ENCODE measurements at places on chromosomes 5 and 9.

DNA sequence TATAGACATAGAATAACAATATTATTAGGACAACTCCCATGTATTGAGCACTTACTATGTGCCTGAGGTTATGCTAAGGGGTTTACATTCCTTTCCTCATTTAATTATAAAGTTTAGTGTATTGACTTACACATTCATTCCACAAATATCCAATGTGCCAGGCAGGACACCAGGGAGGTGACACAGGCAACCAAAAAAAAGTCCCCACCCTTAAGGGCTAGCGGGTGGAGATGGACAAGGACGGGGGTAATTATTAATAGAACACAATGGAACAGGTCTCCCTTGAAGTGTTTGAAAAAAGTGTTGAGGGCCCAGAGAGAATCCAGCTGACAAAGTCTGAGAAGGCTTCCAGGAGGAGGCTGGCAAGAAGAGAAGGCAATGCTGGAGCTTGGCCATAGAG lies 5.7 kb downstream of the TBC1D2 start:
- no peak for DNase-seq

- no peak for DNase-seq
These were observed 11.1 kb downstream of the PCDH1 start for GRCh38 chr5:141867139-141867538.

- DNase-seq, result no peak
These were observed 102.5 kb downstream of the SPRY4 start for GRCh38 chr5:142222225-142222865.

DNA sequence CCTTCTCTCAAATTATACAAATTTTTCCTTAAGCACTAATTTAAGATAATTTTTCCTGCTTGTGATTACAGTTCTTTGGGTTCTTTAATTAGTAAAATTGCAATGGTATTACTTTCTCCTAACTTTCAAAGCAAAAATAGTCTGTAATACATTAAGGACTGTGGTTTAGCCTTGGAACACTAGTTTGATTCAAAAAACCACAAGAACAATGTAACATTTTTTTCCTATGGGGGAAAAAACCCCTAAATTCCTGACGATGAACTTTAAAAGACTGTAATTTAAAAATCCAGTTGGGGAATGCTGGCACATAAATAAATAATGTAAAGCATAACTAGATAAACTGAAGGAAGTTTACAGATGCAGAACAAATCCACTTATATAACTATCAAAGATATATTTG lies 65.3 kb downstream of the CDC14B start:
- no peak for DNase-seq

DNA sequence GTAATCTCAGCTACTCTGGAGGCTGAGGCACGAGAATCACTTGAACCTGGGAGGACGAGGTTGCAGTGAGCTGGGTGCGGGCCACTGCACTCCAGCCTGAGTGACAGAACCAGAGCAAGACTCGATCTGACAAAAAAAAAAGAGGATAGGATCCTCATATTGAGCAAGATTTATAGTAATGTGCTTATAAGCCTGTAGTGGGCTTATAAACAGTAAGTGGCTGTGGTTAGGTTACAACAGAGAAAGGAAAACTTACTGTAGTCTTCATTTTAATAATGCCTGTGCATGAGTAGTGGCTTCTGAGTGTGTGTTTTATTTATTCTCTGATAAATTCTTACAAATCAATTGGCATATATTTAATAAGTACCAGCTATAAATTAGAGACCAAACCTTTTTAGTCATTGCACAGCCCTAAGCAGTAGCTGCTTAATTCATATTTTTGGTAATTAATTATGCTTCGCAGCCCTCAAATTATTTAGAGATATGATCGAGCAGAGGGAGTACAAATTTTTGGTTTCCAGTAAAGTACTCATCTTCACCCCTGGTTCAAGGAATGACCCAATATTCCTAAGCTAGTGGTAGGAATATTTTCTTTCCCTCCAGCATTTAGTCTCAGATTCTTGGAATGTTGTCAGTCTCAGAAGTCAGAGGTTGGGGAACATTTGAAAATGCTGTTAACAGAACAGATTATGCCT lies 73.8 kb upstream of the KLF9 start:
- DNase-seq, result no peak

- no peak for DNase-seq
These were observed 6.5 kb upstream of the FAM81B start for GRCh38 chr5:95384485-95385213.

DNA sequence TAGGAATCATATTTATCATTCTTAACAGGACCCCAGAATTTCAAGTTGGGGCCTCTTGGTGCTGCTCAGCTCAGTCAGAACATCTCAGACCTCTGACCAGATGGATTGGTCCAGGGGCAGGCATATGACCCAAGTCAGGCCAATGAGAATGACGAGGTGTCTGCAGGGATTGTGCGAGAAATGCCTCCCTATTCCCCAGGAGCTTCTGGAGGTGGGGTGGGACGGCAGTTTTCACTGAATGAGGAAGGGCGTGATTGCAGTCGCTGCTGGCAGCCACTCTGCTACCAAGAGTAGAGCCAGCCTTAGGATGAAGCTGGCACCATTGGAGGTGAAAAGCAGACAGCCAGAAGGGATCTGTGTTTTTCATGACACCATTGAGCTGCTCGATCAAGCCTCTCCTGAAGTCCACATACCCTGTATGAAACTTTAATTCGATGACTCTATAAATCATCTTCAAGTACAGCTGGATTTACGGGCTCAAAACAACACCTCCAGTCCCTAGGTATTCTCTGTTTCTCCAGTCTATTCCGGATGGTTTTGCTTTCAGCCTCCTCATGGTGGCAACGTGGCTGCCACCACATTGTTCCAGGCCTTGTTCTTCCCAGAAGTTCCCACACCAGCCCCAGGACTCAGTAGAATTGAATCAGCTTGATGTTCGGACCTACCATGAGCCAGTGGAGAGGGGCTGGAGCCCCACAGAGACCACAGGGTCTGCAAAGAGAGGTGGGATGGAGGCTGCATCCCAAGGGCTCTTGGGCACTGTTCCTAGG lies 70.2 kb upstream of the ADAMTS2 start:
- no peak for DNase-seq

- no peak for DNase-seq
These were observed 88.0 kb downstream of the PLPP1 start for GRCh38 chr5:55446640-55447351.

- no peak for DNase-seq
These were observed 28.2 kb upstream of the HSPA9 start for GRCh38 chr5:138603249-138603920.

- no peak for DNase-seq
These were observed 2.0 kb downstream of the NR2F1-AS1 start for GRCh38 chr5:93578813-93579691.

- DNase-seq, result no peak
These were observed 40.7 kb upstream of the PPP2R2B start for GRCh38 chr5:146919304-146919703.

DNA sequence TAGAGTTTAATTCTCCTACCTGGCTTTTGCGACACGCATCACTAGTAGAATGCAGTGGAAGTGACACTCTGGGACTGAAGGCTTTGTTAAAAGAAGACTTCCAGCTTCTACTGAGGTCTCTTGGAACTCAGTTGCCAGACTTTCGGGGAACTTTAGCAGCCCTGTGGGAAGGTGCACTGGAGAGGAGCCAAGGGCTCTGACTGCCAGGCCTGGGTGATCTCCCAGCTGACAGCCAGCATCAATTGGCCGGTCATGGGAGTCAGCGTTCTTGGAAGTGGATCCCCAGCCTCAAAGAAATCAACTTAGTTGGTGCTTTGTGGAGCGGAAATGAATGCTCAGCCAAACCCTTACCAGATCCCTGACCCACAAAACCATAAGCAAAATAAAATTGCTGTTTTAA lies 87.1 kb downstream of the OSTF1 start:
- DNase-seq, result no peak

DNA sequence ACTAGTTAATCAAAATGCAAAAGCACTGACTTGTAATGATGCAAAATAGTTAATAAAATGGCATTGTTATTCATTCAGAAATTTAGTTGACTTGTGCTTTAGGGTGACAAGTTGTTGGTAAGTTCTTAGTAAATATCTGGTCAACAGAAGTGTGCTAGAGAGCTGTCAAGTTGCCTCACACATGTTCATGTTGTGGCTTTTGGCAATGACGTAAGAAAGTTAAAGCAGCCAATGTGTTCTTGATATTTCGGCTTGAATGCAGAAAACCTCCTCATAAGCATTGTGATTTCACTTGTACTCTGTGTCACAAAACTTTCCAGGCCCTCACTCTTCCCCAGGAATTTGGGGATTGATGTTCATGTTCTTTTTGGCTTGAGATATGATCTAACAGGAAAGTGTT lies 626.7 kb downstream of the PRR16 start:
- no peak for DNase-seq

DNA sequence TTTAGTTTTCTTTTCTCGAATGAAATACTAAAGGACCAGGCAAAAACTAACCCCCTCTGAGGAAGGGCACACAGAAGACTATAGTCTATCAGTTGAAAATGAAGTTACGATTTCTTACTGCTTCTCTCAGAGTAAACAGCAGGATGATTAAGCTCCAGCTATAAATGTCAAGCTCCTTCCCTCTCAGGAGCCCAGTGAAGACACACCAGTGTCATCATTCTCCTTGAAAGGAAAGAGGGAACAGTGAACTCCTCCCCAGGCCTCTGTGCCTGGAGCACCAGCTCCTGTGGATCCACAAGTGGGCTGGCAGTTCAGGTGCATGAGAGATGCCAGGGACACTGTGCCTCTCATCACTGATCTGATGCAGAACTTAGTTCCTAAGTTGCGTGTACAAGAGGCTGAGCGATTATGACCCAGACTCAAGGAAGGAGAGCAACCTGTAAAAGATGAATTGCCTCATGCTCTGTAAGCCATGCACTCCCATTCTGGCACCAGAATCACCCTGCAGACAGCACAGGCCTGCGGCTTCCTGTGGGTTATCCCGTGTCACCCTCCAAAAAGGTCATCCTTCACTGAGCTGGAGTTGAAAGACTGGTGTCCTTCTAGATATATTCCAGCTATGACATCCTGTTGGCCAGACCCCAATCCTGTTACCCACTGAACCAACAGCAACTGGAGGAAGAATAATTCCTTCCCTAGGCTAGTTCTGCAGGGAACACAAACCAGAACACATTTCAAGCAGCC lies 394.0 kb downstream of the SEMA5A start:
- DNase-seq, result no peak
